ENCODE measurements at places on chromosomes 11 and 22.

- DNase-seq = no peak
These were observed 3.2 kb downstream of the SCGB1A1 start for GRCh38 chr11:62421996-62422395.

GRCh38 chr11:91947215-91947820, 277.3 kb upstream of the FAT3 start:
- DNase-seq = no peak

GRCh38 chr22:47197773-47198500, 435.5 kb downstream of the TBC1D22A start:
- peak; percentile 16 for DNase-seq

- peak; percentile 62 for DNase-seq
These were observed at the start of gene TRIM21 for GRCh38 chr11:4393209-4393857. TSS of gene TRIM21 (minus strand) at chr11:4393702. CDS start at chr11:4390409, 3,293 bp downstream.

- no peak for DNase-seq
These were observed 114.6 kb upstream of the SESN3 start for GRCh38 chr11:95345651-95346050.

DNA sequence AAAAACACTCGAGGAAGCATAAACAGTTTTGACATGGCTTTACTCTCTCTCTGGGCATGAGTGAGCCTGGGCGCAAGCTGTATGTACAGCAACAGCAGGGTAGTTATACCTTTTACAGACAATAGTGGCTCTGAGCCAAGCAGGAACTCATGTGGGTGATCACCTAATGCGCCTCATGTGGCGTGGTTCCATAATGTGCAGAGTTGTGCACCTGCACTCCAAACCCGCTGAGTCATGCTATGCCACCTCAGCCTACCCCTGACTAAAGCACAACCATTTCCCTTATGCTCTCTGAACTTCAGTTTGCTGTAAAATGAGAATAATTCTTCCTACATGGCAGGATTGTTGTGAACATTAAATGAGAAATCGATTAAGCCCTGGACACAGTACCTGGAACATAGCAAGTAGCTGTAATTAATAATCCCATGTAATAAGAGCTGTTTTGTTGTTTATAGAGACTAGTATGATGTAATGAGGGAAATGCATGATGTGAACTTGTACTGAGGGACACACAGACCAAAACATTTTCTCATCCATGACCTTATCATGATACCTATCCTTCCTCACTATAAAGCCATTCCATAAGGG, 71.6 kb downstream of the CCDC34 start:
- no peak for DNase-seq

GRCh38 chr11:132060567-132060966, 690.2 kb downstream of the NTM start:
- DNase-seq = no peak

DNA sequence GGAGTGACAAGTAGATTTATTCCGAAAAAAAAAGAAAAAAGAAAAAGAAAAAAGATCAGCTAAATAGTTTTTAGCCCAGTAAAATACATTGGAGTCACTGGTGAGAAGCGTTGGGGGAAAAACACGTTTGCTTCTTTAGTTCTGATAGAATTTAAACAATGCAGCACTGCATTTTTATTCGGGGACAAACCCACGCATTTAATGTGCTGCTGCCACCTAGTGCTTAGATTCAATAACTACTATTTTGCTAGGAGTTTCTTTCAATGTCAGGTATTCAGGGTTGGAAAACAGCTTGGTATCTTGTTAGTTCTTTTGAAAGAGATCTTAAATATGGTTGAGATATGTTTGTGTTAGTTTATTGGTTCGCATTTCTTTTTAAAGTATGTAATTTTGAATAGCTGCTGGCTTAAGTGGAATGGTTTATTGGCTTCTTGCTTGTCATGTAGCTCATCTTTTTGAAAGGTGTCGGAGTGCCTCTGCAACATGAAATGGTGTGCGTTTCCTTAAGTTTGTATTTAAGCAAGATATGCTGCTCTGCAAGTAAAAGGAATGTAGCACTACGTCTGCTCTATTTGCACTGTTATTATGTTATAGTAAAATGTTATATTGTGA, 41.9 kb downstream of the SVIP start:
- DNase-seq = no peak

- DNase-seq = no peak
These were observed 249.0 kb upstream of the CNTN5 start for GRCh38 chr11:98771791-98772190.

DNA sequence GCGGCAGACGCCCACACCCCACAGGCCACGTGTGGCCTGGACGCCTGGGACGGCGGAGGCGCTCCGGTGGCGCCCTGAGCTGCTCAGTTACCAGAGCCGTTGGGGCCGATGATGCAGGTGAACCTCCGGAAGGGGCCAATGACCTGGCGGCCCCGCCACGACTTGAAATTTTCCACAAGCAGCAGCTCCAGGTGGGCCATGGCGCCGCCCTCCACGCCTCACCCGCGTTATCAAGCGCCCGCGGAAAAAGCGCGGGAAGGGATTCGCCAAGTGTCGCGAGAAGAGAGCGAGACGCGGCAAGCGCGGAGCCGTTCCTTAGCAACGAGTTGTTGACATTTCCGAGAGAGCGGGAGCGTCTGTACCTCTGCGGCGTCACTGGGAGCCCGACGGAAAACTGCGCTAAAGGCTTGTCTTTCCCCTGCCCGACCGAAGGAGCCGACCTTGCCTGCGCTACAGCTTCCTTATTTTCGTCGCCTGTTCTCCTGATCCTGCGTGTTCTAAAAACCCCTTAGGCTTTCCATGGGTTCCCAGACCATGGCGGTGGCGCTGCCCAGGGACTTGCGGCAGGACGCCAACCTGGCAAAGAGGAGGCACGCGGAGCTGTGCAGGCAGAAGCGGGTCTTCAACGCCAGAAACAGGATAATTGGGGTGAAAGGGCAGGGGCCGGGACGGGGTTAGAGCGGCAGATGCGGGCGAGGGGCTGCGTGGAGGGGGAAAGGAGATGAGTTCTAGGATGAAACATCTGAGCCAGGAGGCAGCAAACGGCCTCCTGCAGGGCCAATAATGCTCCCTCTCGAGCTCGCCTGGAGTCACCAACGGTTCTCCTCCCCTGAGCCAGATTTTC, at the start of the genes RIBC2 and SMC1B:
Gene RIBC2, plus strand, starts transcription at position 326 of the 844 bp plus-strand sequence. Its CDS starts 194 bp downstream, at position 520.
Gene SMC1B, minus strand, starts transcription at position 232 of the 844 bp plus-strand sequence. Its CDS starts 32 bp downstream, at position 200.
- DNase-seq = peak; percentile 39

DNA sequence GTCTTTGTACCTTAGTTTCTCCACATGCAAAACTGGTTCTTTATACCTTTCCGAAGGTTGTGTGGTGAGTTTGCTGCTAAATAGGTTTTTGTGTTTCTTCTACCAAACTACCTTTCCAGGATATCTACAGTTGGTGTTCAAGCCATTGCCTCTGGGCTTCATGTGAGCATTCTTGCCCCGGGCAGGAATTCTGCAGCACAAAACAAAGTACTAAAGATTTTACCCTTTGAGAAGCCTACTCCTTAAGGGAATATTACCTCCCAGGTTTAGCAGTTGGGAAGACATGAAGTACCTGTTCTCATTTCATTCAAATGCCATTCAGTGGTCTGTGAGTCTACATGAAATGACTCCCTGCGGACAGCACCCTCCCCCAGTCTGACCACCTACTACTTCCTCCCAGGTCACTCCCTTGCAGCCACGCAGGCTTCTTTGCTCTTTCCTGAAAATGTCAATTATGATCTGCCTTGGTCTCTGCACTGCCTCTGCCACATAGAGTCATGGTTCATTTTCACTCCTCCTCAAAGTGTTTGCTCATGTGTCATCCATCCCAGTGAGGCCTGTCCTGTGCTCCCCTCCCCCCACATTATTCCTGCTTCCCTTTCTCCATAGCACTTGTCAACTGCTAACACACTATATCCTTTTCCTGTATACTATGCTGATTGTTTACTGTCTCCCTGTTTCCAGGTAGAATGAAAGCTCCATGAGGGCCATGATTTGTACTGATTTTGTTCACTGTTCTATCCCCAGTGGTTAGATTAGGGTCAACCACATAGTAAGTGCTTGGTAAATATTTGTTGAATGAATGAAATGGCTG, 36.9 kb downstream of the PACS1 start:
- DNase-seq = no peak

DNA sequence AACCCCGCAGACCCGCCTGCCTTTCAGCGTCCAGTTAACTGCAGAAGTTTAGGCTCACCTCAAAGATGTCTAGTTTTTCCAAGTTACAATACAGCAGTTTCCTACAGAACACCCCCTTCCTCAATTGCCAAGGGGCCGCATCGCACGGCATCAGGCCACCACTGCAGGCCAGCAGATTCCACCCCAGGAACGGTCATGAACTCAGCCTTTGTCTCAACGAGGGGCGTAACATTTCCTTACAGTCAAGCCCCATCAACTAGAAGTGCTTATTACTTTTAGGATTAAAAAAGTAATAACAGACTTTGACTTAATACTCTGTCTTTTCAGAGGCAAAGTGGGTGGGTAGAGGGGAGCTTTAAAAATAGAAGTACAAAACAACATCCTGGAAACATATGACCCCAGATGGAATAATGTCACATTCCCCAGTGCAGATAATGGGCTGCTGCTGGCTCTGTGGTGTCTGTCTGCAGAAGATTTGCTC, 36.3 kb downstream of the PPP2R1B start:
- no peak for DNase-seq

DNA sequence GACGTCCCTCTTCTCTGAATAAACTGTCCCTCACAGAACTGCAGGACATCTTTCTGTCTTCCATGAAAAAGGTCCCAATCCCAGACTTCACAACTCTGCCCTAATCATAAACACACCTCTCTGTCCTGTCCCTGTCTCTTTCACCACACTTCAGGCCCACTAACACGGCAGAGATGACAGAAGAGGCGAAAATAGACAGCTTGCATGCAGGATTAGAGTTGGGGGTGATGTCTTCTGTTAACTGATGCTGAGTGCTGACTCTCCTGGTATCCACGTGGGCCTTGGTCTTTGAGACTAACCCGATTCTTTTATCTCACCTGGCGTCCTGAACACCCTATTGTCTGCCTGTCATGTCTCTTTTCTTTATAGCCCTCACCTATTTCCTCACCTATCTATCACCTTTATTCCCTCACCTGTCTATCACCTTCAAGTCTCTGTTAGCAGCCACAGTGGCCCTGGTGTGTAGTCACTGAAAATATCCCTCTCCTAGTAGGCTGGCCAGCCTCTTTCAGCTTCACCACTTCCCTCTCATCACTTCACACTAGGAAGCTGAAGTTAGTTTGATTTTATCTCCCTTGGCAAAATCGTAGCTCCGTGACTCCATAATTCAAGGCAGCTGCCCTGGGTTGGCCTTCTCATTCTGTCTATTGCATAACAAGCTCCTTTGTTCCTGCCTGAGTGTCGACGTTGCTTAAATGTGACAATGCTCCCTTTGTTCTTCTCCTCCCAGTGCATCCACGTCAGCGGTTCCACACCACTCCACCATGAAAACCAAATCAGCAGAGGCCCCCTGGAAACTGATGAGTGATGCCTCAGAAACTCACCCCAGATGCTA, 30.6 kb upstream of the DRD2 start:
- no peak for DNase-seq

GRCh38 chr11:31645747-31646146, 136.2 kb downstream of the ELP4 start:
- DNase-seq = no peak

- DNase-seq = no peak
These were observed 149.1 kb upstream of the E2F8 start for GRCh38 chr11:19389787-19390303.

DNA sequence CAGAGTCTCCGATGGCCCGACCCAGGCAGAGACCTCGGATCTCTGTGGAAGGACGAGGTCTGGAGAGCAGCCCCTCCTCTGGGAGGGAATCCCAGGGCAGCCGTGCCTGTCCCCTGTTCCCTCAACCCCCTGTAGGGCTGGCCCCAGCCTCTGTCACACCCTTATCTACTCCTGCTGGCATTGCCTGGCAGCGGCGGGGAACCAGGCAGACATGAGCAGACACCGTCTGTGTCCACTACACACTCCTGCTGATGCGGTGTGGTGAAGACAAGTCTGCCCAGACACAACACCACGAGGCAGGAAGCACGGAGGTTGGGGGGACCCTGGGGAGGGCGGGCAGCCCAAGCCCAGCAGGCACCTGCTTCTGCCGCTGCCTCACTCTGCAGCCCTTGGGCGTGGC, 52.5 kb upstream of the A4GALT start:
- no peak for DNase-seq

DNA sequence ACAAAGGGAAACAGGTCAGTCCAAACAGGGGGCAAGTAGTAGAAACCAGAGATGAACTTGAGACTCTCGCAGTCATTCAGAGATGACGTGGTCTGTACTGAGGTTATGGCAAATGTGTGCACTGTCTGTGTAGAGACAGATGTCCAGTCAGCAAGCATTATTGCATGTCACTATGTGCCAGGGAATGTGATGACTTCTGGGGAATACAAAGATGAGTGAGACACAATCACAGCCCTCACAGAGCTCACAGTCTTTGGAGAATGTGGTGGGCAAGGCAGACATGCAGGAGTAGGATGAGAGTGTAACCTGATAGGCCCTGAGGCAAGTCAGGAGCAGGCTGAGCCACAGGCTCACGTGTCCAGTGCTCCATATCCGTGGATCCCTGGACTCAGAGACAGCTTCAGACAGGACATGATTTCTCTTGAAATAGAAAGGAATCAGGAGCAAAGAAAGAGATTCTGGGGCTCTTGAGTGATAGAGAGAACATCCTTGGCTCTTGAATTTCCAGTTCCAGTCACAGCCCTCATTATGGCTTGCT, 550.7 kb downstream of the ETS1 start:
- DNase-seq = no peak

DNA sequence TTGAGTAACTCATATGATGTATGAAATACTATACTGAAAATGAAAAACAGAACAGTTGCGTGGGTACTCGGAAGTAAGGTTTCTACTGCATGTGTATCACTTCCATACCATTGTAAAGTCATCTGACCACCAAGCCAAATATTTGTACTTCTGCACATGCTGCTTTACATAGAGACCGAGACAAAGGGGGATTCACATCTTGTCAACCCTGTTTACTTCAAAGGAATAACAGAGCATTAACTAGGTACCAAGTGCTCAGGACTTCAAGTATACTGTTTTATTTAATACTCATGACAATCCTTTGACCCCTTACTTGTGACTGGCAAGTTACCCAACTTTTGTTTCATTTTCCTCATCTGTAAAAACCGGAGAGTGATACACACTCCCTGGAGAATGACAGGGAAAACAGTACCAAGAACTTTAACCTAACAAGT, 9.9 kb downstream of the MAPK1 start:
- DNase-seq = no peak

DNA sequence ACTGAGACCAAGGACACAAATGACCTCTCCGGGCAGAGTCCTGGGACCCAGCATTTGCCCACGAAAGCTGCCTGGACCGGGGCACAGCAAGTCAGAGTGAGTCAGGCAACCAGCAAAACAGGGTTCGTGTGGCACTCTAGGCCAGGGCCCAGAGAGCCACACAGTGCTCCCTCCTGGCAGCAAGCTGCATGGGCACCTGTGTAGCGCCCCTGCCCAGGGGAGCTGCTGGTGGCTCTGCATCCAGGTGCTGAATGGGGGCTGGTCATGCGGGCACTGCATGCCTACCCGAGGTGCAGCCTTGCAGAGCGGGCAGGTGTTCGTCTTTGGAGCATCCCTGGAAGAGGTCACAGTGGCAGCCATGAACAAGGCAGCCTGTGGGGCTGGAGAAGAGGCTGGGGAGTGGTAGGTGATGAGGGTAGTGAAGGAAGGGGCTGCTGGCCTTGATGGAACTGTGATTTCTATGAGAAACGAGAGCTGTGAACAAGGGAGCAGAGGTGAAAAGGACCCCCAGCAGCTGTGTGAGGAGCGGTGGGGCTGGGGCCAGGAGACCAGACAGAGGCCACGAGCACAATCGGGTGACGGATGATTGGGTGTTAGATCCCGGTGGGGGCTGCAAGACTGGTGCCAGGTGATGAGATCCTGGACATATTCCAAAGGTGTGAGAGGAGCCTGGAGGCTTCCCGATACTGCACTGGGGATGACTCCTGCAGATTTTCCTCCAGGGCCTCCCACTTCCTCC, 63.3 kb downstream of the DGCR2 start:
- no peak for DNase-seq
